Activated naive CD8-positive, alpha-beta T cell treated with anti-CD3 and anti-CD28 coated beads for 36 hours (primary cell): ENCODE measurements at places on chromosomes 3 and 15. TPM values are rescaled to one million over a fixed set of nuclear protein-coding genes. Genes with fewer than 3 reads are reported as not detected.

- H3K4me1 ChIP-seq: no peaks in the 10 kb centered on the region
- DNase-seq: no peak
- H3K4me3 ChIP-seq: no peak overlapping the region
- H3K27me3 ChIP-seq: peaks cover 15% of the 10 kb centered on the region
These were observed 861.0 kb upstream of the NR2F2 start for GRCh38 chr15:95469496-95470000.

GRCh38 chr15:41955807-41956525 lies 16.4 kb downstream of the EHD4 start:
- peaks cover 7% of the 10 kb centered on the region for H3K36me3 ChIP-seq
- no peak overlapping the region for H3K27ac ChIP-seq

DNA sequence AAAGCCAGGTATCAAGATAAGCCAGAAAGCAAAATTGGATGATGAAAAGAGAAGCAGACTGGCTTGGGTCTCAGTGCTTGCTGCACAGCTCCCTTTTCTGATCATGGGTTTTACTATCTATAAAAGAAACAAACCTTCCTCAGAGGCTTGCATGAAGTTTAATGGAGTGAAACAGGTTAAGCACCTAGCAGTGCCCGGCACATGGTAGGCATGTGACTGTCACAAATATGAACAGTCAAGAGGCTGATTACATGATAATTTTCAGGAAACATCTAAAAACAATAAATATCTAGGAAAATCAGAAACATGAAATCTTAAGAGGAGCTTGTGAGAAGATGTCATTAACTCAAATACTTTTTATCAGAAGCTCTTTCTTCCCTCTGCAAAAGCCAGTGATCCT lies 519.2 kb downstream of the EPHB1 start:
- H3K4me3 ChIP-seq: no peak overlapping the region
- no peak overlapping the region for H3K27ac ChIP-seq
- no peaks in the 10 kb centered on the region for H3K4me1 ChIP-seq
- no peaks in the 10 kb centered on the region for H3K27me3 ChIP-seq
- DNase-seq: no peak

DNA sequence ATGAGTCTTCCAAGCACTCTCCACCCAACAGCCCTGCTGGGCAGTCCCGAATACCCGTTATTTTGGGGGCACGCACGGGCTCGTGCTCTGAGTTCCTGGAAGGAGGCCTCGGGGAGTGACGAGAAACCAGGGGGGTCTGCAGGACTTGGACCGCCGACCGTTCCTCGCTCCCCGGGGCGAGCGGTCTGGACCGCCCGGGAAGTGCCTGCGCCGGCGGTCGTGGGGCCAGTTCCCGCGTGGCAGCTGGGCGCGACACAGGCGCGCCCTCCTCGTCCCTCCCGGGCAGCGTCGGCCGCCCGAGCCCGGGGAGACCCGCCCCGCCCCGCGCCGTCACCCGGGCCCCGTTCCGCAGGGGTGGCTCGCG lies 387 bp downstream of the GNB4 start:
- peak overlapping the region; percentile 76 for H3K4me3 ChIP-seq
- no peaks in the 10 kb centered on the region for H3K36me3 ChIP-seq
- DNase-seq: no peak

C2CD4B gene
- not detected for total RNA-seq

CPLX3 gene
- total RNA-seq: not detected

GRCh38 chr15:74340150-74340549 lies 27.3 kb downstream of the CYP11A1 start:
- no peaks in the 10 kb centered on the region for H3K4me1 ChIP-seq
- DNase-seq: no peak
- H3K27me3 ChIP-seq: no peaks in the 10 kb centered on the region
- no peak overlapping the region for H3K27ac ChIP-seq
- no peak overlapping the region for H3K4me3 ChIP-seq
- H3K36me3 ChIP-seq: no peaks in the 10 kb centered on the region

DNA sequence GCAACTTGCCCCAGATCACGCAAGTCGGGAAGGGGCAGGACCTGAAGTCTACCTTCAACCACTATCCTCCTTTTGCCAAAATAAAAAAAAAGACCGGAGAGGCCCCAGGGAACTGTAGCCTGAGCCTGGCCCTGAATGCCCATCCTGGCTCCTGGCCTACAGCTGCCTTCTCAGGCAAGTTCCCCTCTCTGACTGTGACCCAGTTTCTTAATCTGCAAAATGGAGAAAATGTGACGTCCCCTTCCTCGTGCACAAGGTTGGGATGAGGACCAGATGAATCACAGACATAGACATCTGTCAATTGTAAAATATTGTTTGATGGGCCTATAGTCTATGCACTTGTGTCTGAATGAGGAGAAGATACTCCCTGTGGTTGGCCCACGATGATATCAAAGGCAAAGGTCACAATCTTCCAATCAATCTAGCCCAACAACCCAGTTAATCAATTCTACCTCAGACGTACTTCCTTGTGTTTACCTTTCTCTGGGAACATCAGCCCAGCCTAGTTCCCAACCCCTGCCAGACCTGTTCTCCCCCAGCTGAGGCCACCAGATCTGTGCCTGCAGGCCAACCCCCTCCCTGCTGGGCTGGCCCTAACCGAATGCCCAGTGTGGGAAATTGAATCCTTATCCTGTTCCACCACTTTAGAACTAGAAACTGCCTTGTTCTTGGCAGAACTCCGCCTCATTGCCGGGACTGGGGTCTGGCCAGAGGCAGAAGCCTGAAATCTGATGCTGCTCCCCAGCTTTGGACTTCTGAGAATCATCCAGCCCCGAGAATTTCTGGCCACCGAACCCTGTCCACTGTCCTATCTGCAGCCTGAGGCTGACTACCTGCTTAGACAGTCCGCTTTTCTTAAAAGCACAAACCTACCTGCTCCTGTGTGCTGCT lies 101.8 kb upstream of the LIPC start:
- no peak for DNase-seq
- H3K27me3 ChIP-seq: no peaks in the 10 kb centered on the region
- H3K36me3 ChIP-seq: peaks cover 2% of the 10 kb centered on the region
- no peak overlapping the region for H3K27ac ChIP-seq
- H3K4me1 ChIP-seq: peaks cover 39% of the 10 kb centered on the region

KLF15 gene
- 0.41 TPM for total RNA-seq

- H3K4me1 ChIP-seq: no peaks in the 10 kb centered on the region
- H3K4me3 ChIP-seq: no peak overlapping the region
- no peaks in the 10 kb centered on the region for H3K27me3 ChIP-seq
- DNase-seq: no peak
- H3K27ac ChIP-seq: no peak overlapping the region
- no peaks in the 10 kb centered on the region for H3K36me3 ChIP-seq
These were observed 95.7 kb downstream of the PRICKLE2 start for GRCh38 chr3:64129581-64129980.

DNA sequence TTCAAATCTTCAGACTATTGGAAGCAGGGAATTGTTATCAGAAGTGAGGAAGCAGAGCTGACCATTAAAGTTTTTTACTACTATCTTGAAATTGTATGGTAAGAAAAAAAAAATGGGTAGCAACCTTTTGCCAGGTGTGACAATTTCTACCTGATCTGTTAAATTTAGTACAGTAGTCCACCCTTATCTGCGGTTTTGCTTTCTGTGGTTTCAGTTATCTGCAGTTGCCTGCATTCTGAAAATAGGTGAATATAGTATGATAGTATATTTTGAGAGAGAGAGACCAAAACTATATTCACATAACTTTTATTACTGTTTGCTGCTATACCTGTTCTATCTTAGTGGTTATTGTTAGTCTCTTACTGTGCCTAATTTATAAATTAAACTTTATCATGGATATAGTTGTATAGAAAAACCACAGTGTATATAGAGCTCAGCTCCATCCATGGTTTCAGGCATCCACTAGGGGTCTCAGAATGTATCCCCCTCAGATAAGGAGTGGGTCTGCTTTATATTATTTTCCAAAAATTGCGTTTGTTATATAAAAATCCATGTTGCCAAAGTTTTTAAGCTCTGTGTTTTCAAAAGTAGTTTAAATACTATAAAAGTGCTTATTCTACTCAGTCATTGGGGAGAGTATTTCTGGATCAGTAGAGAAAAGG lies 69.9 kb downstream of the PTPRG start:
- H3K27ac ChIP-seq: no peak overlapping the region
- H3K4me3 ChIP-seq: no peak overlapping the region
- no peaks in the 10 kb centered on the region for H3K27me3 ChIP-seq
- no peak for DNase-seq
- H3K36me3 ChIP-seq: no peaks in the 10 kb centered on the region

- H3K27me3 ChIP-seq: no peaks in the 10 kb centered on the region
- DNase-seq: no peak
- H3K27ac ChIP-seq: peak overlapping the region; percentile 39
- H3K4me1 ChIP-seq: peaks cover 12% of the 10 kb centered on the region
- peaks cover 27% of the 10 kb centered on the region for H3K36me3 ChIP-seq
- H3K4me3 ChIP-seq: no peak overlapping the region
These were observed 37.5 kb downstream of the CHAC1 start for GRCh38 chr15:40990789-40991188.

DNA sequence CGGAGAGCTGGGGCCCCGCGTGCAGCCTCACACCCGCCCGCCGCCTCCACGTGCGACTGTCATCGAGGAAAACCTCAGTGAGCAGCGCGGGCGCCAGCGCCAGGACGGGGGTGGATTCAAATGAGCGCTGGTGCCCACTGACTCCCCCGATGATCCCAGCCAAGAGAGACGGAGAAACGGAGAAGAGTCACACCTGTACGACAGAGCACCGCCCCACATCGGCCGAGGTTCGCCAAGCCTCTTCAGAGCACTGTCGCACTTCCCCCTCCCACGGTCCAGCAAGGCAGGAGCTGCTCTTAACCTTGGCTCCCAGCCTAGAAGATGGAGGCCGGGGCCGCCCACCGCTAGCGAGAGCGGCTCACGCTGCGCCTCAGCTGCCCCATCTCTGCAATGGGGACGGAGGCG lies 130.9 kb upstream of the IQSEC1 start:
- no peak overlapping the region for H3K27ac ChIP-seq
- no peaks in the 10 kb centered on the region for H3K36me3 ChIP-seq
- H3K4me1 ChIP-seq: no peaks in the 10 kb centered on the region
- H3K27me3 ChIP-seq: peaks cover 42% of the 10 kb centered on the region
- H3K4me3 ChIP-seq: no peak overlapping the region

ACTRT3 gene
- 1.7 TPM for total RNA-seq

- peak overlapping the region; percentile 71 for H3K27ac ChIP-seq
- no peak for DNase-seq
- peaks cover 28% of the 10 kb centered on the region for H3K36me3 ChIP-seq
- peak overlapping the region; percentile 80 for H3K4me3 ChIP-seq
- no peaks in the 10 kb centered on the region for H3K27me3 ChIP-seq
These were observed 627 bp upstream of the FAM131A start for GRCh38 chr3:184336547-184337398.

DNA sequence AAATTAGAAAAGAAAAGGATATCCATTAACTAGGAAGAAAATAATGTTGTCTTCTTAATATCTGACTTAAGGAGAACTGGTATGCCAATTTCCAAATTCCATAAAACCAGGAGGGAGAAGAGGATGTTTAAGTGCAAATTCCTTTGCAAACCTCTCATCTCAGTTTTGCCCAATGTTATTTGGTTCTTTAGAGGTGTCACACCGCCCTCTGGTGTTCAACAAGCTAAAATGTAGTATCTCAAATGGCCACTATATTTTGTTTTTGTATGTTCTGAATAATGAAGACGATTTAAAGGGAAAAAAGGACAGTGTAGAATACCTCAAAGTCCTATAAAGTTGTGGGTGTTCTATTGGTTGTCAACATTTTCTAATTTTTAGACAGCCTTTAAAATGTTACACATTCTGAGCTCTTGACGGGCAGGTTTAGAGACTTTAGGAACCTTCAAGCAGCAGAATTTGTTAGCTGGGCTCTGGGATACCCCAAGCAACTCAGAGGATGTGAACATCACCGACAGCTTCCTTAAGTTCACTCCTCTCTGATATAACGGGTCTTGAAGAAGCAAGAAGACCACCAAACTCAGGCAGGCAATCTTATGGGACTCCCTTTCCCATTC lies 458.3 kb downstream of the MFSD1 start:
- H3K4me3 ChIP-seq: no peak overlapping the region
- no peaks in the 10 kb centered on the region for H3K4me1 ChIP-seq
- no peaks in the 10 kb centered on the region for H3K36me3 ChIP-seq
- peaks cover 3% of the 10 kb centered on the region for H3K27me3 ChIP-seq
- no peak overlapping the region for H3K27ac ChIP-seq

TM4SF18 gene
- total RNA-seq: not detected

- no peak overlapping the region for H3K27ac ChIP-seq
- no peak for DNase-seq
- no peaks in the 10 kb centered on the region for H3K4me1 ChIP-seq
- no peak overlapping the region for H3K4me3 ChIP-seq
- peaks cover 4% of the 10 kb centered on the region for H3K36me3 ChIP-seq
These were observed 77.4 kb downstream of the SLTM start for GRCh38 chr15:58856086-58856485.

DNA sequence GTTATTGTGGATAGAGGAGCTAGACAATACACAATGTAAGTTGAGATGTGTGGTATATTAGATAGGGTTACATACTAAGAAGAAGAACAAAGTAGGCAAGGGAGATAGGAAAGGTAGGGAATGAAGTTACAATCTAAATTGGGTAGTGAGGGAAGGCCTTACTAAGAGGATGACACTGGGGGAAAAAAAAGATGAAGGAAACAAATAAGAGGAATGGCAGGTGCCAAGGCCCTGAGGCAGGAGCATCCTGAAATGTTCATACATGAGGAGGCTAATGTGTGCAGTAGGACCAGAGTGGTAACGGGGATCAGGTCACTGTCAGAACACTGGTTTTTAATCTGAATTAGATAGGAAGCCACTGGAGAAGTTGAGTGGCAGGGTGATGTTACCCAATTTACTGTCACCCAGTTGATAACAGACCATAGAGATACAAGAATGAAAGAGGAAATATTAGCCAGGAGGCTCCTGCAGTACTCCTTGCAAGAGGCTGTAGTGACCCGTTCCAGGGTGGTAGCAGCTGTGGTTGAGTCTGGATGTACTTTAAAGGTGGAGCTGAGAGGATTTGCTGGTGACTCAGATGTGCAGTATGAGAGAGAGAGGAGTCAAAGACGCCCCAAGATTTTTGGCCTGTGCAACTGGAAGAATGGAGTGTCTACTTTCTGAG lies 14.4 kb downstream of the RTP1 start:
- no peak overlapping the region for H3K4me3 ChIP-seq
- H3K4me1 ChIP-seq: no peaks in the 10 kb centered on the region
- no peaks in the 10 kb centered on the region for H3K27me3 ChIP-seq

- H3K36me3 ChIP-seq: no peaks in the 10 kb centered on the region
- no peaks in the 10 kb centered on the region for H3K4me1 ChIP-seq
- H3K27ac ChIP-seq: no peak overlapping the region
- DNase-seq: no peak
- peaks cover 17% of the 10 kb centered on the region for H3K27me3 ChIP-seq
These were observed 286.7 kb downstream of the DOCK3 start for GRCh38 chr3:50961386-50961785.
